ENCODE measurements at places on chromosomes 1 and 21.

- DNase-seq = peak; percentile 70
Observed at GRCh38 chr1:205711105-205712048, 31.1 kb upstream of the SLC45A3 start.

DNA sequence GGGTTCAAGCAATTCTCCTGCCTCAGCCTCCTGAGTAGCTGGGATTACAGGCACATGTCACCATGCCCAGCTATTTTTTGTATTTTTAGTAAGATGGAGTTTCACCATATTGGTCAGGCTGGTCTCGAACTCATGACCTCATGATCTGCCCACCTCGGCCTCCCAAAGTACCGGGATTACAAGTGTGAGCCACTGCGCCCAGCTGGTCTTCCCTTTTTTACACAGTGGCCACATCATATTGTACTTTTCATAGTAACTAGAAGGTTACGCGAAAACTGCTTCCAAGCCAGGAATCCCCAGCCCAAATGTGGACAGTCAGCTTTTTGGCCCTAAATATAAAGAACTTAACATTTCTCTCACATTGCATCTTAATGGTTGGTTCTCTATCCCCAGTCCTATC, 4.2 kb downstream of the VASH2 start:
- no peak for DNase-seq

DNA sequence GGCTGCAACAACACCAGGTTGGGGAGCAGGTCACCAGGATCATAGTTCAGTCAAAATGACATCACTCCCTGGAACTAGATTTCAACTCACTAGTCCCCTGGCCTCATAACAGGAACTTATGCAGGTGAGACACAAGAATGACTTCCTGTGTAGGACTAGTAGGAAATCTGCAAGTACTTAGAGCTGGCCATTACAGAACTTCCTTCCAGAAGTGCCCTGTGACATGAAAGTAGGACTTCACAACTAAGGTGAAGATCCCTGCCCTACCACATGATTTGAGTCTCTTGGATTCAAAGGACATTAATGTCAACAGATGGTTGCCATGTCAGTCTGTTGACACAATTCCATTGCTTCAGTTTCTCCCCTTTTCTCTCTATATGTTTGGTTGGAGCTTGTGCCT, 223.1 kb downstream of the RPS6KC1 start:
- DNase-seq = no peak

DNA sequence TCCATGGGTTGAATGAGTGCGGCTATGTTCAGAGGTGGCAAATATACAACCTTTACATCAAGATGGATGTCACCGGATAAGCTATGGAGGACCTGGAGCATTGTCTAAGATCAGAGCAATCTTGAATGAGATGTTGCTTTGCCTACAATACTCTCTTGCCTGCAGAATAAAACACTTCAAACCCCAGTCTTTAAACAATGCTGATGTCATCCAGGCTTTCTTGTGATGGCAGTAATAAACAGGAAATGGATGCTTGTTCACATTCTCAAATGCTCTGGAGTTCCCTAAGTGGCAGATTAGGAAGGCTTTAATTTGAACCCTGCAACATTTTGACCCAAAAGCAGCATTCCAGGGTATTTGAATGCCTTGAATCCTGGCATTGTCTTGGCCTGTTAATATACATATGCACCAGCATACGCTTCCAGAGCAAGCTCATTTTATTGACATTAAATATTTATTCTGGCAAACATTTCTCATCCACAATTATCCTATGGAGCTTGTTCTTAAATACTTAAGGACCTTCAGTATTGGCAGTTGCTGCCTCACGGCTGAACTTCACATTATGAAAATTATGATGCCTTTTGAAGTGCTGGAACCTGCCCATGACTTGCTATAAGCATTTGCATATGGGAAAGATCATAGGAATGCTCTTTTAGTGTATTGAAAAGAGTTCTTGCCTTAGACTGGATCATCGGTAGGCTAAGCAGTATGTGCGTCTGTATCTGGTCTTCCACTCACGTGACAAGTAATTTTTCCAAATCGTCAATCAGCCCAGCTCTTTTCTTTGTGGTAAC, 422.7 kb downstream of the SIPA1L2 start:
- DNase-seq = no peak

GRCh38 chr1:2805801-2806430, 4.4 kb upstream of the TTC34 start:
- no peak for DNase-seq
